ENCODE measurements at places on chromosomes 12 and 14.

DNA sequence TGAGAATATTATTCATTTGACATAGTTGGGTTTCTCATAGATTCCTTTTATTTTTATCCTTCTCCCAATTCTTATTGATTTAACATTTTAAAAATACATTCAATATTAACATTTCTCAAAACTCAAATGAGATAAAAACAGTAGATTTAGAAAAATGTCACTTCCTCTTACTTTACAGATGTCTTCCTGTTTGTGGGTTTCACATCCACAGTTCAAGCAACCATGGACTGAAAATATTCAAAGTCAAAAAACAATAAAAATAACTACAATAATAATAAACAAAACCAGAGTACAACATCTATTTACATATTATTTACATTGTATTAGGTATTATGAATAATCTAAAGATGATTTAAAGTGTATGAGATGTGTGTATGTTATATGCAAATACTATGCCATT is 111.3 kb upstream of the SLC16A7 start:
- DNase-seq = no peak

- DNase-seq = no peak
Measured at GRCh38 chr14:87522575-87522974, 470.4 kb downstream of the GALC start.

DNA sequence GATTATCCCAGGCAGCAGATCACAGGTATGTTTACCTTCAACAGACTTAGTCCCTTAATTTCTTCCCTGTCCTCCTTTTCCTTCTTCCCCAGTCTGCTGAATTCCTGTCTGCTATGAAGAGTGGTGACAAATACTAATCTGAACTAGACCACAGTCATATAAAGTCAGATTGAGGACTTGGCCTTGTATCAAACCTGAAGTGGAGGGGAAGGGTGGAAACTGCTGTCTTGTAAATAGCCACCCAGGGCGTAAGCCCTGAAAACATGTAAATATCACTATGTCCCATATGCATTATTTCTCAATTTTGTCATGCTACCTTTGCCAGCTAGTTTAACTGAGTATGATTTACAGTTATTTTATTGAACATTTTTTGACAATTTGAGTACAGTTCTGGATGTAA is 368.0 kb downstream of the CCDC91 start:
- no peak for DNase-seq

GRCh38 chr12:23238190-23238589 is 613.2 kb downstream of the ETNK1 start:
- DNase-seq = no peak

DNA sequence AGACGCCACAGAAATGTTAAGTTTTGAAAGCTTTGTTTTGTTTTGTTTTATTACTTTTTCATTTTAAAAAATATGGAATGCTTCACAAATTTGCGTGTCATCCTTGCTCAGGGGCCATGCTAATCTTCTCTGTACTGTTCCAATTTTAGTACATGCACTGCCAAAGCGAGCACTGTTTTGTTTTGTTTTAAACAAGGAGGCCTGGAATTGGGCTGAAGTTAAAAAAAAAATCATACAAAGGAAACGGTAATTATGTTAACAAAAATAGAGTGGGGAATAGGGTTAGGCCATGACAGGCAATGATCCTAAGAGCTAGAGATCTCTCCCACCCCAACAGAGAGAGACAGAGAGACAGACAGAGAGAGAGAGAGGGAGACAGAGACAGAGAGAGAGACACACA is 57.0 kb downstream of the ZFP36L1 start:
- no peak for DNase-seq

- no peak for DNase-seq
Measured at GRCh38 chr12:52529417-52529816, 9.2 kb upstream of the KRT5 start.

Data from stimulated activated CD4-positive, alpha-beta T cell treated with anti-CD3 and anti-CD28 coated beads, Interleukin-1b, Interleukin-23, amount 100 ng/mL, for 1 hour (primary cell).